ENCODE measurements at places on chromosomes 12 and 14.

- DNase-seq: no peak
Measured at GRCh38 chr12:125773033-125773640, 707.9 kb downstream of the AACS start.

- no peak for DNase-seq
Measured at GRCh38 chr14:89428173-89428523, 11.1 kb upstream of the FOXN3 start.

- no peak for DNase-seq
Measured at GRCh38 chr12:105590571-105590970, 260.1 kb downstream of the C12orf75 start.

DNA sequence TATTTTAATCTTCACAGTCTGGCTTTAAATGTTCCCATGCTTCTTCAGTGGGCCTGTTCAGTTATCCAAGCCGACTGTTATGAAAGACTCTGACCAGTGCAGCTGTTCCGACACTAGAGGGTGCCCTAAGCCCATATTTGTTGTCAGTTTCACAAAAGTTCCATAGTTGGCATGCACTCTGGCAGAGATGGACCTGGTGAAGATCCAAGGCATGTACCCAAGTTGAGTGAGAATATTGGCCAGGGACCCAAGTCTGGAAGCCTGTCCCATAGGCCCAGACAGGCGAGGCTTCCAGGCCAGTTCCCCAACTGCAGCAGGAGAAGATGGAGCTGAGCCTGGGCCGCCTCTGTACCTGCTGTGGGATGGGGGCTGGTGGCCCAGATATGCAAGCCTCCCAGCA, 27.4 kb upstream of the GUCY2C start:
- DNase-seq: peak; percentile 71

GRCh38 chr12:112239020-112239419, 113.7 kb downstream of the TRAFD1 start:
- DNase-seq: no peak

DNA sequence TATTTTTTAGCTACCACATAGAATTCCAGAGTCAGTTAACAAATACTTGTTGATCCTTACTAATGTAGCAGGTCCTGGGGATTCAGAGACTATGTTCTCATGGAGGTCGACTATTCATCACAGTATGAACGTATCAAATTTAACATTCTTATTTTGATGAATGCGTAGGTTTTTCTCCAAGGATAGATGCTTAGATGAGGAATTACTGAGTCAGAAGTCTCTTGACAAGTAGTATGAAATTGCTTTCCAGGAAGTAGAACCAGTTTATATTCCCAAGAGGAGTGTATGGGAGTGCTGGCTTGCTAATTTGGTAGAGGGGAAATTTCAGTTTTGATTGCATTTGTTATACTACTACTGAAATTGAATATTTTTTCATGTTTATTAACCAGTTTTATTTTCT, 42.8 kb upstream of the CRADD start:
- DNase-seq: no peak

GRCh38 chr14:70036665-70037064, 152.1 kb downstream of the SLC8A3 start:
- DNase-seq: no peak

Measured in CD4-positive, alpha-beta T cell treated with Interleukin-12 subunit alpha and Interleukin-12 subunit beta, for 1 hour (primary cell).